ENCODE measurements at places on chromosomes 7 and 10.

DNA sequence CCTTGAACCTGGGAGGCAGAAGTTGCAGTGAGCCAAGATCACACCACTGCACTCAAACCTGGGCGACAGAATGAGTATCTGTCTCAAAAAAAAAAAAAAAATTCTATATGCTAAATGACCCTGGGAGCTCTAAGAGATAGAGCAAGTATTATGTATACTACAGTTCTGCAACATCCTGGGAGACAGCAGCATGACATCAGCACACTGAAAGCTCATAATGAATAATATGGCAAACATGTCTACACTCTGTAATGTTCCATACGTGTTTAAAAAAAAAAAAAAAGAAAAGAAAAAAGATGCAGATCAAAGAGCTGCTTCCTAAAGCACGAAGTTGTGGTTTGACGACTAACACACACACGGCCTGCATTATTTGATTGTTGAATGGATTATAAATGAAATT is 72.5 kb downstream of the CUL2 start:
- no peak for DNase-seq

- no peak for DNase-seq
Measured at GRCh38 chr7:19772306-19772705, 1.1 kb downstream of the TMEM196 start.

DNA sequence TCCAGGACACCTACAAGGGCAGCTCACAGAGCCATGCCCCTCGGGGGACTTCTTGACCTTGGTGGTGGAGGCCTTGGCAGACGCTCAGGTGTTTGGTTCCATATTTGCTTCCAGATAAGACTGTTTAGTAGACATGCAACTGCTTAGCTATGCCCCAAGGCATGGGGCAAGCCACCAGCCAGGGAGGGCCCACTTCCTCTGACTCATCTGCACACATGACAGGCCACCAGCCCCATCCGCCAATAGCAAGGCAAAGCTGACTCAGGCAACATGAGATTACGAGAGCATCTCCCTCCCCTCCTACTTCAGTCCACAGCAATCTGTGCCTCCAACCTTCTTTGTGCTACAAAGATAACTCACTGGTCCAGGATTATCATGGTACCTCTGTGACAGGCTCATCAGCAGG is 54.9 kb downstream of the KCNMA1 start:
- DNase-seq, result peak; percentile 73

DNA sequence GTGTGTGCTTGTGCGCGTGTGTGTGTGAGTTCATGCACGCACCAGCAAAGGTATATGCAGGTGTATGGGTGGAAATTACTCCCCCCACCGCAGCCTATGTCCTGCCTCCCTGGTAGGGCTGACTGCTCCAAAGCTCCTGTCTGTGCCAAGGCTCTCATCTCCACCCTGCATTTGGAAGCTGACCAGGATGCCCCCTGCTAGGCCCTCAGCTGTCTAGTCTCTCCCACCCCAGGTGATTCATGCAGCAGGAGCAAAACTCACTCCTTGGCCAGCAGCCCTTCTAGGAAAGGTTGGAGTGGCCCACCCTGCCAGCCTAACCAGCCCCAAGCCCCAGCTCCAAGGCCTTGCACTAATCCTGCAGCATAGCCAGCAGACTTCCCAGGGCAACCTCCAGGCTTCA is 148.4 kb downstream of the GRID1 start:
- DNase-seq, result no peak

GRCh38 chr7:115379321-115379720 is 457.4 kb downstream of the MDFIC start:
- no peak for DNase-seq

DNA sequence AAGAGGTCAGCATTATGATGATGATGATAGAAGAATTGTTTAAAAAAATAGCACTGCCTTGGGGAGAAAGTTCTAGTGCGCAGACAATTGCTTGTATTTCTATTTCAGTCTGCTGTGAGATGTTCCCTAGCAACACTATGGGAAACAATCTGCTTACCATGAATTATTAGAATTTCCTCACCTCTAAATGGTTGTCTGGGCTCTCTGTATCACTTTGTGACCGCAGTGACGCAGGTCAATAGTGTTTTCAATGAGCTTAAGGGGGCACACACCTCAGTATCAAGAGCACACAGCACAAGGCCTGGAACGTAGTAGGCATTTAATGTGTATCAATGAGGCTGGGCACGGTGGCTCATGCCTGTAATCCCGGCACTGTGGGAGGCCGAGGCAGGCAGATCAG is 98.9 kb upstream of the TARP start:
- DNase-seq, result no peak

DNA sequence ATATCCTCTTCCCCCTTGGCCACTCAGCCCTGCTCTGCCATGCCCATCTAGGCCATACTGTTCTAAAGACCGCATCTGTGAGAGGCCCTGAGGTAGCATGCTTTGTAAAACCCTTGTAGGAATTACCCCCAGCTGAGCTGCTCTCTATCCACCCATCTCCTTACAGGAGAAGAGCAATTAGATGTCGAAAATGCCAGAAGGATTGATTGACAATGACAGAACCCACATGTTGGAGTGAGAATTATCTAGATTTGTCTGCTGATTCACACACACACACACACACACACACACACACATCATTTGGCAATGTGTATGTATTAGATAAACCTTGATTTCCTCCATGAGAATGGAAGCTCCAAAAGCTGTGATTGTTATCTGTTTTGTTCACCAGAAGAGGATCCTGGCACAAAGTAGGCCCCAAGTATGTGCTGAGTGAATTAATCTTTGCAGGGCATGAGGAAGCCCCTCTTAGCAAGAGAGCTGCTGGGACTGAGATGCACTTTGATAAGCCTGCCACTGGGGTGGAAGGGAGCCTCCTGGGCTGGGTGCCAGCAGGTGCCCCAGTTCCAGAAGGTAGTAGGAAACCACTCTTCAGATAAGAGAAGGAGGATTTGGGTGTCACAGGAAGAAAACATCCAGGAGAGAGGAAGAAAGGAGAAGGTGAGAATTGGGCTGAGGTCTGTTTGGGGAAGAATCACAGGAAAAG is 187.5 kb upstream of the ADO start:
- no peak for DNase-seq

Data from astrocyte of the spinal cord (primary cell).